ENCODE measurements at places on chromosomes 5 and 9. TPM values are rescaled to one million over a fixed set of nuclear protein-coding genes. Genes with fewer than 3 reads are reported as not detected.

Gene TEX48
- polyA plus RNA-seq = not detected

Gene EPB41L4B
- polyA plus RNA-seq = 13.7 TPM

Gene PAPPA
- polyA plus RNA-seq = 2.6 TPM

Gene CCNI2
- 0.14 TPM for polyA plus RNA-seq

Gene LCN12
- not detected for polyA plus RNA-seq

DNA sequence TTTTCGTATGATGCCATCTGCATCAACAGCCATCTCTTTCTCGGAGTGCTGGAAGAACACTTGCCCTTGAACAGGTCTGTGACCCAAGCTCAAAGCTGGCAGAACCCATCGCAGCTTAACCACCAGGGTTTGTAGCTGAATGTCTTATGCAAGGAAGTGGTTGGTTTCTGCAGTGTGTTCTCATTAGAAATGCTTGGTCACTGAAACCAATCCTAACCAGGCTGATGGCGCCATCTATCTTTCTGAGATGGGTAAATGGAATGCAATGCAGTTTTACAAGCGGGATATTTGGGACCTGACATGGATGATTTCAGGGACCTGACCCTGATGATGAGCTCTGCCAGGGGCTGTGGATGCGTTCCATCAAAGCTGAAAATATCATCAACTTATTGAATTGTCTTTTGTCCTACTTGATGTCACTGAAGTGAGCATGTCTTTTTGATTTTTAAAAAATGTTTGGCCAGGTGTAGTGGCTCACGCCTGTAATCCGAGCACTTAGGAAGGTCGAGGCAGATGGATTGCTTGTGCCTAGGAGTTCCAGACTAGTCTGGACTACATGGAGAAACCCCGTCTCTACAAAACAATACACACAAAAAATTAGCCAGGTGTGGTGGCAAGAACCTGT is 28.7 kb downstream of the DMRT3 start:
- peak; percentile 13 for DNase-seq

DNA sequence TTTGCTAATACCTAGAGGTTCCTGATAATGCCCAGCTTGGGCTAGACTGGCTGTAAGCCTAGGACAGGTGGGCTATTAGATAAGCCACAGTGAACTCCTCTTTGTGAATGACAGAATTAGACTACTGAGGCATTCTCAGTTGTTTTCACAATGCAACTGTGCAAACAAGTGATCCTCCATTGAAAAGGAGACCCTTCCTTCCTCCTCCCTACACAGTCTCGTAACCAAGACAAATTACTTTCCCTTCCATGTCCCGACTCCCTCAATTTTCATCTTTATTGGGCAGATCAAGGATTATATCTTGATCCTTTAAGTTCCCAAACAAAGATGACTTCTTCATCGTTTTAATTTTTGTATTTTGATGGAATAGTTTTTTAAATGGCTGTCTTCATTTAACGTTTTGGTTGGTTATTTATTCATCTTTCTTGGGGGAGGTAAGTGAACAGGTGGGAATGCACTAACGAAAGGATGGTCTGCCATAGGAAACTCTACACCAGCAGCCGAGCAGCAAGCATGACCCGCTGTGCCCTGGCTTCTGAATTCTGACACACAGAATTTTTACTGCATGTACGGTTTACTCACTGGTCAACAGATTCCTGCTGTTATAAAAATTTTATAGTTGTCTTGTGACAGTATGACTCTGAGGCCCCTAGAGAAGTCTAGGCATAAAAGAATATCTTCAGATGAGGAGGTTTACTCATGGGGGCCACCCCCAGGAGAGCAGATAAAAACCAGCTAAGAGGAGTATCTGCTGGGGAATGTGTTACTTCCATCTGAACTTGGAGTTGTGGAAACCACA is 137.5 kb upstream of the TUT7 start:
- DNase-seq = no peak

- no peak for DNase-seq
Measured at GRCh38 chr9:123742009-123742767, 187.7 kb downstream of the DENND1A start.

DNA sequence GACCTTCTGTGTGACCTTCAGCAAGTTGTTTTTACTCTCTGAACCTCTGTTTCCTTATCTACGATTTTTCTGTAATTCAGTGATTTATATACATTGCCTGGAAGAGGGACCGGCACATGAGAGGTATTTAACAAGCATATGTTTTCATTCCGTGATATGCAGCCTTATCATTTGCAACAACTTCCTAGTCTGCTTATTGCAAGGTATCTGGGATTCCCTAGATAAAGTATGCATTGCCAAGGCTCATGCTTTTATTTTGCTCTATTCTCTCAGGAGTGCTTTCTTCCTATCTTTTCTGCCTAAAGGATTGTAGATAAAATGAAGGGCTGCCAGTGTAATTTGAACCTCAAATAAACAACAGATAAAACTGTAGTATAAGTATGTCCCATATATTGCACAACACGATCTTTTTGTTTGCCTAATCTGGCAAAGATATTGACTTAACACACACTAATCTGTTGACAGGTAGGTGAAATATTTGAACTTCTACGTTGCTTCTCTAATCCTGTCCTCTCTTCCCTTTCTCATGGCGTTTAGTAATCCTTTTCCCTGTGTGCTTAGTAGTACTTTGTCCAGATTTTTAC is 377.2 kb upstream of the TNC start:
- no peak for DNase-seq

- no peak for DNase-seq
Measured at GRCh38 chr5:2441495-2442180, 309.8 kb downstream of the IRX2 start.

DNA sequence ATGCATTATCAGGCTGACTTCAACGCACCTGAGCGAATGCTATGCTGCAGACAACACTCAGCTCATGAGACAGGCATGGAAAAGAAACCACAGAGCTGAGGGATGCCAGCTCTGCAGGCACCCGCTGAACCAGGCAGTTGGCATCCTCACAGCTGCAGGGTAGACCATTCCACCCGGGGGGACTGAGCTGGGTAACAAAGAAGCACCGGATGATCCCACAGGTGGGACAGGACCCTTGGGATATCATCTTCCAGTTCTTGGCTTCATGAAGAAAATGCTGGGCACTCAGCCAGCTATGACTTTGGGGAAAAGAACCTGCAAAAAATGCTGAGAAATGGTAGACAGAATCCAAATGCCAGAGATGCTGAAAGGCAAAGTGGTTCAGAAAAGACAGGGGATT is 9.6 kb downstream of the EPB41L4B start:
- no peak for DNase-seq

DNA sequence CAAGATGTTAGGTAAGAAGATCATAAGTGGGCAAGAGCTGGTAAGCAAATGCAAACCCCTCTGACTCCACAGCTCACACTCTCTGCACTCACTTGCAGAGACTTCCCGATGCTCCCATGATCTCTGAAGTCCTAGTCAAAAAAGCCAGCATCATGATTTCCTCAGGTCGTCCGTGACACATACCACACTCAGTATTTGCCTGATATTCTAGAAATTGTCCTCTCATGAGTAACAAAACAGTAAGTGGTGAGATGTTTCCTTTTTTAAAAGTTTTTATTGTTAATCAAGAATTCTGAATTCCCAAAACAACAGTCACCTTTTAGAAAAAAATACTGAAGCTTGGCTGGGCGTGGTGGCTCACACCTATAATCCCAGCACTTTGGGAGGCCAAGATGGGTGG is 194.6 kb downstream of the DENND1A start:
- no peak for DNase-seq

DNA sequence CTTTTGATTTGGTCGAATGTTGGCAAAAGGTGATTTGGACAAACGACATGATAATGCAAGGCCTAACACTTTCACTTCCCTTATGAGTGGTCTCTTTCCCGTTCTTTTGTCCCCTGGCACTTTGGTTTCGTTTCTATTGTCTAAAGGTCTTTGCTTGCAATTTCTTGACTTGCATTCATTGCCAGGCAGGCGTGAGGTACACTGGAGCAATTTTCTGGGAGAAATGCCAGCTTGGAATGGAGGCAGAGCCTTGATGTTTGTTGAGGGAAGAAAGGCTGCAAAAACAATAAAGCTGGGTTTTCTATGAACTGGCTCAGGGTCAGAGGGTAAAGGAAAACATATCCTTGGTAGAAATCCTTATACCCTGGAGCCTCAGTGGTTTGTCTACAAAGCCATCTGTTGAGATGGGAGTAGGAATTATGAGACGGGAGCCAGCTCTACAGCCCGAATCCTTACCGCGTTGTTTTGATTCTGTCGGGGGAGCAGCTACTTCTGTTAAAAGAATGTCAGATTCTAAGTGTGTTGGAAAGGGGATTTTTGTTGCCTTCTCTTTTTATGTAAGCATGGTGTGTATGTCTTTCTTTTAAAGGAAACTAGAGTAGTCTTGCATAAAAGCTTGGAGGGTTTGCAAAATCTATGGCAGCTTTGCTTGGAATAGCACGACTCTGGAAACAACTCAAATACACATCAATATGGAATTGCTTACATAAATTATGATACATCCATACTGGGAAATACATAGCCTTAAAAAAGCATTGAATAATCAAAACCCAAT is 158.9 kb downstream of the RMI1 start:
- no peak for DNase-seq

DNA sequence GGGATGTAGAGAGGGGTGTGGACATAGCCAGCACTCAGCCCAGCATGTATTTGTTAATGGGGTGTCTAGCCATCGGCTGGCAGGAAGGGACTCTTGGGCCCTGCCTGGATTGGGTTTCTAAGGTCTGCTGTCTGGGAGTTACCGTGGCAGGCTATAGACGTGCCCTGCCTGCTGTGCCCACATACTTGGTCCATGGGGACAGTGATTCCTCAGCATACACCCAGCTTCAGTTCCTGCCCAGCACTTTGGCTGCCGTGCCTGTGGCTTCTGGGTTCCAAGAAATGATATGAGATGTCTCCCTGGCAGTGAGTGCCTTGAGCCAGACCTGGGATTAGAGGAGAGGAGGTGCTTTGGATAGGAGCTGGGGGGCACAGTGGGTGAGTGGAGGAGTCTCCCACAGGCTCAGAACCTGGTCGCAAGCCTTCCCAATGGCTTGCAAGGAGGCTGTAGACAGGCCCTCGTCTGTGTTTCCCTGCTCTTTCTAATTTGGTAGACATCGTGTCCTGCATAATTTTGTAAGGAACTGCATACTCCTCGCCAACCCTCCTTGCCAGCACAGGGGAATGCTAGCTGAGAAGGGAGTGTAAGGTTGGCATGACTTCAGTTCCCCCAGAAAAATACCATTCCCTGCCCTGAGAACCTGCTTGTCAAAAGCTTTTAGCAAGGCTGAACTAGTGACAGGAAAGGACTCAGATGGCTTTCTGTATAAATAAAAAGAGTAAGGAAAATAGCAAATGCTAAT is 287.9 kb downstream of the ZSWIM6 start:
- DNase-seq = no peak

GRCh38 chr9:89850153-89850552 is 245.3 kb downstream of the GADD45G start:
- no peak for DNase-seq

Measured in keratinocyte (primary cell).